Type B pancreatic cell (in vitro differentiated cells): ENCODE measurements at places on chromosomes 2 and 18.

- DNase-seq, result no peak
These were observed 210.6 kb downstream of the ZNF521 start for GRCh38 chr18:25141399-25141798.

DNA sequence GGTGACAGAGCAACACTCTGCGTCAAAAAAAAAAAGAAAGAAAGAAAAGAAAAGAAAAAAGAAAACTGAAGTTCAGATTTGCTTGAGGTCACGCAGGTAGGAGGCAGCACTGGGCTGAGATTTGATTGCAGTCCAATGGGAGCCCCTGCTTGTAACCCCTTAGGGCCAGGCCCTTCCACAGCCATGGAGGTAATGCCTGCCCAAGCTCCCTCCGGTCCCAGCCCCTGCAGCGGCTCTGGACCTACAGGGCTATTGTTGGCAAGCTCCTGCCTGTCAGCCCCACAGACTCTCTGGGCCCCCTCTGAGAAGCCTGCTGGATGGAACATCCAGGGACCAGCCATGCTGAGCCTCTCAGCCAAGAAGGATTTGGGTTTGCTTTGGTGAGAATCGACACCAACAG, 12.2 kb downstream of the ZFP36L2 start:
- DNase-seq, result no peak

DNA sequence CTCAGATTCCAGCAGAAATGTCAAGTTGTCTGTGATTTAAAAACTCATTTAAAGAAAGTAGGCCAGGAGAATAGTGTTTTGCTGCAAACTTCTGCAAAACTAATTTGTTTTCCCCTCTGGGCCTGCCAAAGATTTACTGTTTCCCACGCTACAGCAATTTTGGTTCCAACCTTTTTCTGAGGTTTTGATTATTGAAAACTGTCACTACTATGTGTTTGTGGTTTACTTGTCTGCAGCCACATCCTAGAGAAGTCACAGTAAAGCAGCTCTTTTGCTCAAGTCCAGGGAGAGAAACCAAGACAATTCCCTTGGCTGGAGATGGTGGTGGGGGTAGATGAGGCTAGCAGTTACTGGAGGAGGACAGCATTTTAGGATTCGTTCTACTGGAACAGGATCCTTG, 12.8 kb downstream of the IL1R2 start:
- DNase-seq, result no peak

DNA sequence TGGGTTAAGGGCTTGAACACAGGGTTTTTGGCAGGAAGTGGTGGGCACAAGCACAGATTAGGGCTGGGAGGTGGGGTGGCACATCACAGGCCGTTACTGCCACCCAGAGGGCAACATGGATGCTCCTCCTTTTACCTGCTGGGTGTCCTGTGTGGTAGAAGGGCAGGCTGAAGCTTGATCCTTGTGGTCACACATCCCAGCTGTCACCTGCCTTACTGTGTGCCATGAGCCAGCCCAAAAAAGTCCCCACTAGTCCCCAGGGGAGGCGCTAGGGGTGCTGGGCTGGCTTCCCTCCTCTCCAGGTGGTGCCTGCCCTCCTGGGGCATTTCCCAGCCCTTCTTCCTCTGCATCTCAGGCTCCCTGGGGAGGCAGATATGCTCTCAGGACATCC, 50.5 kb upstream of the ALPP start:
- DNase-seq, result no peak

- no peak for DNase-seq
These were observed 17.7 kb downstream of the ITGB1BP1 start for GRCh38 chr2:9405636-9406035.

DNA sequence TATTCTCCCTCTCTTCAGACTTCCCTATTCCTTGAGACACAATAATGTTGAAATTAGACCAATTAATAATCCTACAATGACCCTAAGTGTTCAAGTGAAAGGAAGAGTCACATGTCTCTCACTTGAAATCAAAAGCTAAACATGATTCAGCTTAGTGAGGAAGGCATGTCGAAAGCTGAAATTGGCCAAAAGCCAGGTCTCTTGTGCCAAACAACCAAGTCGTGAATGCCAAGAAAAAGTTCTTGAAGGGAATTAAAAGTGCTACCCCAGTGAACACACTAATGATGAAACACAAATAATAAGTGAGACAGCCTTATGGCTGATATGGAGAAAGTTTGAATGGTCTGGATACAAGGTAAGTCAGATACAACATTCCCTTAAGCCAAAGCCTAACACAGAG, 115.4 kb downstream of the PXDN start:
- no peak for DNase-seq

DNA sequence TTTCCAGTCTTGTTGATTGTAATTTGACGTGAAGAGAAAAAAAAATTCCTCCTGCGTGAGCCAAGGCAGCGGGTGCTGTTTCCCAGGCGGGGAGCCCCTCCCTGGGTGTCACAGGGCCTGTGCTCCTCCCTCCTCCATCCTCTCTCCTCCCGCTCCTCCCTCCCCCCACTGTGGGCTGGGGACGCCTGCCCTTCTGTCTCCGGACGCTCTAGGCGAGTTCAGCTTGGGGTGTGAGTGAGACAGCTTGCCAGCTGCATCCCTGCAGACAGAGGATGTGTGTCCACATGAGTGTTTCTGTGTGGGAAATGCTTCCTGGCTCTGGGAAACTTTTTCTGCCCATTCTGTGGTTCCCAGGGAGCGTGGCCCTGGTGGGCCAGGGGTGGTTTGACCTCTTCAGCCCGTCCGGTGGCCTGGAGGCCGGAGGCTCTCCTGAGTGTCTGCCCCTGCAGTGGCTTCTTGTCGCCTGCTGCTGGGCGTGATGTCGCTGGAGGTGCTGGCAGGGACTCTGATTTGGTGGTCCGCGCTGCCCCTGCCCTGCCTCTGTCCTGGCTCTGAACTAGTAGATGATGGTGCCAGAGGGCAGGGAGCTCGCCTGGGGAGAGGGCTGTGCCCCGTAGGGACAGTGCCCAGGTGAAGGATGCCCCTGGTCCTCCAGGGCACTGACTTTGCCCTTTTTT, 96.4 kb downstream of the USP40 start:
- peak; percentile 61 for DNase-seq

DNA sequence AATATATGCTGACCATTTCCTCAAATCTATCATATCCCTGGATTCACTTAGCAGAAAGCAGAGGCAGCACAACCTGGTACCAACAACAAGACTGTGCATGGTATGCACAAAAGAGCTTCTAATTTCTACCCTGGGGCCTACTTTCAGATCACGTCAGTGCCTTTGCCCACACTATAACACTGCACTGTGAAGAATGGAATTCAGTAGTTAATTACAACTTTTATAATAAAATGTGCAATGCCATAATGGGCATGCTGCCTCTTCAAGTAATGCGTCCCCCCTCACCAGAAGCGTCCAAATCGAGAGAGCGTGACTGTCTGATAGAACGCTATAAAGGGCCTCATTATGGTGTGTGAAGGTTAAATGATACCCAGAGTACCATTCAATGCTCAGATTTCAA, 328.1 kb upstream of the PKDCC start:
- DNase-seq, result no peak

DNA sequence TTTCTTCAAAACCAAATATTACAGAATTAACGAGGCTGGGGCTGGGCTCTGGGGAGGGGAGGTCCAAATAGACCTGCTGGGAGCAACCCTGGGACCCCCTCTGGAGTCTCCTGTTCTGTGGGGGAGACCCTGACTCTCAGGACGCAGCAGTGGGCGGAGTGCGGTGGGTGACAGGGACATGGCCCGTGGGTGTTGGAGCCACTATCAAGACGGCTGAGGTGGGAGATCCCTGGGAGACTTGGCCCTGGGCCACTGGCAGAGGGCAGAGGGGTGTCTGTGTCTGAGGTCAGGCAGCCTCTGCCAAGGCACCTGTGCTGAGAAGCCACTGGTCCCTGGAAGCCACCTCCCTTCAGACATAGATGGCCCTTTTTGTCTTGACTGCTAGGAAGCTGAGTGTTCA, 79.5 kb upstream of the CTDP1 start:
- DNase-seq, result no peak

DNA sequence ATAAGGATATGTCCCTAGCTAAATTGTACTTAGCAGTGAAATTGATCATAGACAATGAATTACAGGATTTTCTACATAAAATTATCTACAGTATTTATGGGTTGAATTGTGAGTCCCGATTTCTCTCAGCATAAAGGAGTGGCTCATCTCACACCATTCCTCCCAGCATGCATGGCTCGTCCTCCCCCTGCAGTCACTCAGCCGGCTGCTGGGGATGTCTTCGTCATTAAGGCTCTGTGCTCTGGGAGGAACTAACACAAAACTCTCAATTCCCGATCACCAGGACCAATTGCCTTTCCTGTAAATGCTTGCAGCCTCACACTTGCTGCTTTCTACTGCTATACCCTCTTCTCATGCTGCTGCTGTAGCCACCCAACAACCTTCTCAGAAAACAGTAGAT, 75.9 kb downstream of the TXNL1 start:
- no peak for DNase-seq

GRCh38 chr18:63492851-63493250, 16.1 kb downstream of the SERPINB5 start:
- no peak for DNase-seq

GRCh38 chr18:32056613-32057358, 34.9 kb upstream of the RNF138 start:
- no peak for DNase-seq

DNA sequence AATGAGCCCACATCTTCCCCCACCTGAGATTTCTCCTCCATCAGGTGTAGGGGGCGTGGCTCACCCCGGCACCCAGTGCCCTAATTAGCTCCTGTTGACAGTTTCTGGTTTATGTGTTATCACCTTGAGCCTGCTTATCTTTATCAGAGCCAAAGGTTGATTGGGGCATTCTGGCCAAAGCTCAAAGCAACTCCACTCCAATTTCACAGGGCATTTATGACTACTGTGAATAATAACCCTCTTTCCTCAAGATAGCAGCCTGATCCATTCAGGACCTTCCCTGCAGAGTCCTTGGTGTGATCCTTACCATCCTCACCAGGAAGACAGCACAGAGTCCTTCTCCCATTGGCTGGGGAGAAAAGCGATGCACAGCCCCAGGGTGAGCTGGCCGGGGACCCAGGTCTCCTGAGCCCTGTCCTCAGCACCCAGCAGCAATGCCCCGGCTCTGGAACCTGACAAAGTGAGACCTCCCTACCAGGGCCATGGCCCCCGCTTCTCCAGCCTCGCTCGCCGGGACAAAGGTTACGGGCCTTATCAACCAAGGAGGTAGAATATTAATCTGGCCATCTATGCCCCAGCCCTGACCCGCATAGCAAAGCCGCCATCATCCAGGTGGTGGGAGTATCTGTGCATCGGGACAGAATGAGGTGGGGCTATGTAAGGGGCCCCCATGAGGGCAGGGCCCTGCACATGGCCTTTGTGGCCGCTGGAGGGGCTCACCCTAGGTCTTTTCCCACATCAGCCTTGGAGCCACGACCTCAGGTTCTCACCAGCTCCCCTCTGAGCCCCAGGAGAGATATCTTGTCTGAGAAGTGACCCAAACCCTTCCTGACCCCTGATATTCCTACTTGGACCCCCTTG, 64.5 kb downstream of the ZFP36L2 start:
- no peak for DNase-seq

- DNase-seq, result no peak
These were observed 24.7 kb downstream of the SKA1 start for GRCh38 chr18:50399582-50399981.

DNA sequence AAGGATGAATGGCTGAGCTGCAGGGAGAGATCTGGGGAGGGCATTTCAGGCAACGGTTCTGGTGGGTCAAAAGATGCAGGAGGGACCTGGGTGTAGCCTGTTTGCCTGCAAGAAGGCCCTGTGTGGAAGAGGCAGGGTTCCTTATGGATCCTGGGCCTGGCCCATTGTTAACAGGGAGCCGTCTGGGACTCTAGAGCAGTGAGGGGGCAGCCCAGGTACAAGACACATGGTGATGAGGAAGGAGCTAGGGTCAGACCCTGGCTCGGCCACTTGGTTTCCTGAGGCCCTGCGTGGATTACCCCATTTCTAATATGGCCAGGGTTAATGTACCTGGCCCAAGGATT, 124.9 kb downstream of the GLI2 start:
- no peak for DNase-seq

GRCh38 chr2:241797441-241798080, 11.4 kb upstream of the NEU4 start:
- peak; percentile 65 for DNase-seq

- no peak for DNase-seq
These were observed 228.0 kb downstream of the ETAA1 start for GRCh38 chr2:67625178-67625577.

DNA sequence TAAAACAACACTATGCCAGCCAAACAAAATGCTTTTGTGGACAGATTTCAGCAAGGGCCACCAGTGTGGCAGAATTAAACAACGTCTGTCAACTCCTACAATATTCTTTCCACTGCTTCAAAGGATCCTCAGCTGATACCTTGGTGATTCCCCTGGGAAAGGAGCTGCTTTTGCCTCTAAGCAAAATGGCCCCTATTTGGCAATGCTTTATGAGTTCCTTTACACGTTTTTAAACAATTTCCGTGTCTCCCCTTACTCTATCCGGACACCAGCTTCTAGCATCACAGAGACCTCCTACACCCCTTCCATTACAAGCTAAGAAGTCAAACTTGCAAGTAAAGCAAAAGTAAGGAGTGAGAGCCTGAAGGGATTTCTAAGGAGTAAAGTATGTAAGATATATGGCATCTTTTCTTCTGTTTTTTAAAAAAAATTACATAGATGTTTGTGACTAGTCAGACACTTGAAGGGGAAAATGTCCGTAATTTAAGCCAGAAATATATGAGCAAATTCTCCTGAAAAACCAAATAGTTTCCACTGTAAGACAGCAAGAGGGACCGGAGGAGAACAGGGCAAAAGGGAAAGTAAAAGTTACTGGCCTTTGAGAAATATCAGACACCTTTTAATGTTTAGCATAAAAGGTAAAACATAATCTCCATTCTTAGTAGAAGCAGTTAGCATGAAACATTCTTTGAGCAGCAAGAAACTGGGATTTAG, 1.9 kb downstream of the SOS1 start:
- DNase-seq, result no peak

DNA sequence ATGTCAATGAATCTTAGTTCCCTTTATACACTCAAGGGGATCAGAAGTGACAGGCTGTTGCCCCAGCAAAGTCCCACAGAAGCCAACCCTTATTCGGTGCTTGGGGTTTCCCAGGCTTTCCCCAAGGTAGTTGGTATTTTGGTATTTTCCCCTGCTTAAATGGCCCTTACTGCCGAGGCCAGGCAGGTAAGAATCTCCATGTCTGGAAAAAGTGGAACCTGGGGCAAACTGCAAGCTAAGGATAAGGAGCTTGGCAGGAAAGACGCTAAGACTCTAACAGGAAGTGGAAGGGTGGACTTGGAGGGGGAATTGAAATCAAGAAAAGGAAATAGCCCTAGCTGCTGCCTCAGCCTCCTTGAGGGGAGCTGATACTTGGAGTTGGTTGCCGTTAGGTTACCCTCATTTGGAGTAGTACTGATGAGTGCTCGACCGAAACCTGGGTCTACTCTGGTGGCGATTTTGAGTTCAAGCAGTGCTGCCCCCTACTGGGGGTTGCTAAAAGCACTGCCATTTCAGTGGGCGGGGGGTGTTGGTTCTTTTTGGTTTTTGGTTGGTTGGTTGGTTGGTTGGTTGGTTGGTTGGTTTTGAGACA, 3.3 kb upstream of the GPBAR1 start:
- DNase-seq, result no peak

GRCh38 chr2:173550143-173550542, 195.5 kb downstream of the CDCA7 start:
- no peak for DNase-seq
